EL (cell line): ENCODE measurements at places on chromosomes 16 and 17.

DNA sequence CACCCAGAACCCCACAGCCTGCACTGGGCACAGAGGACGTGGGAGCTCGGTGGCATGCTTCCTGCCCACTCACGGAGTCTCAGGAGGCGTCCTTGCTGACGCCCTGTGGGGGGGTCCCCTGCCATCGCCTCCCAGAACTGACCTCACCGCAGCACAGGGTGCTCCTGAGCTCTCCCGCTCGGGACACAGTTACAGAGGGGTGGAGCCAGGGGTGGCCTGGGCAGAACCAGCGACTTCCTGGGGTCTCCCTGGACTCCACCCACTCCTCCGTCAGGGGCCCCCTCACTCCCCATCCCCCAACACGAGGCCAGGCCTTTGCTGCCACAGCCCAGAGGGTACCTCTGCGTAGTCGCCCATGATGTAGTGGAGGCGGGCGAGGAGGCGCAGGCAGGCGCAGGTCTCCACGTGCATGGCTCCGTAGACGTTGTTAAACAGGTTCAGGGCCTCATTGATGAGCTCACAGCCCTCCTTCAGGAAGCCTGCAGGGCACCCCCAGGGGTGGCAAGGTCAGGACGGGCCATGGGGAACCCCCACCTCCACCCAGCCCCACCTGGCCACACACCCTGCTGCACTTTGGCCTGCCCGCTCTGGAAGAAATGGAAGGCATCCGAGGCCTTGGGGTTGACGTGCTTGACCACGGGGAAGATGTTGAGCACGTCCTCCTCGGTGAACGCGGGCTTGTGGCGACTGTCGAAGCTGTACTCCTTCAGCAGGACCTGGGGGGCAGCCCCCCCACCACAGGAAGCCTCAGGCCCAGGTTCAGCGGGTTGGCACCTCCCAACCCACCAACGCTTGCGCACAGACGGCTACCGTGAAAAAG, 17.8 kb downstream of the CLUH start:
- no peak for DNase-seq

GRCh38 chr16:30805370-30806169, 18.6 kb upstream of the ZNF629 start:
- DNase-seq: peak; percentile 81

GRCh38 chr17:13002761-13003453, 14.9 kb downstream of the ELAC2 start:
- DNase-seq: peak; percentile 69

DNA sequence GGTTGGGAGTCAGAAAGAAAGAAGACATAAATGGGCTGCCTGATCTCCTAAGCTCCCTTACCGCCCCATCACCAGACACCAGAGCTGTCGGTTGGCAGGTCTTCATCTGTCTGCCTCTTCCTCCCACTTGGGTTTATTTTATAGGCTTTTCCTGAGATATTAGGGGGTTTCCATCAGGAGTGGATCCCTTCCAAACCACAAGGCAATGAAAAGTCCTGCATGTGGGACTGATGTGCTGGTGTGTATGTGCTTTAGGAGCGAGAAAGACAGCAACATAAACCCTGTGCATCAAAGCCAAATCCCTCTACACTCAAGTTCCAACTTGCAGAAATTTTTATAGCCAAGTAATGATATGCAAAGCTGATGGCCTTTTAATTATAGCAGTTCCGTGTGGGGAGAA, 389.5 kb downstream of the SLC39A11 start:
- peak; percentile 61 for DNase-seq

DNA sequence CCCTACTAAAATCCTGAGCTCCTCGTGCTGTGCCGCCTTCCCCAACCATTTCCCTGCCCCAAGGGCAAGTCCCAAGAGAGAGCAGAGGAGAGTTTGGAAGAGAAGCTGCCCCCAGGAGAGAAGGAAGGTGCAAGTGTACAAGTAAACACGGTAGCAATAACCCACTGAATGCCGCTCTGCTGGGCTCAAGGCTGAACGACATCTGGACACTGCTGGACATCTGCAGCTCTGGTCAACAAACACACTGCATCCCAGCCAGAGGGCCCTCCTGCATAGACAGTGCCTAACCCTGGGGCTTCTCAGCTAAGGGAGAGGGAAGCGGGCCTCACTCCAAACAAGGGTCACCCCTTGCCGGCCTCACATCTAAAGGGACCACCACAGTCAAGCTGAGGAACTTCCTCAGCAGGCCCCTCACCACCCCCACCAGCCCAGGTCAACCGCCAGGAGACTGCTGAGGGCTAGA, 12.7 kb downstream of the JUP start:
- DNase-seq: no peak

GRCh38 chr16:60013076-60013475, 1279.0 kb upstream of the GOT2 start:
- DNase-seq: no peak

DNA sequence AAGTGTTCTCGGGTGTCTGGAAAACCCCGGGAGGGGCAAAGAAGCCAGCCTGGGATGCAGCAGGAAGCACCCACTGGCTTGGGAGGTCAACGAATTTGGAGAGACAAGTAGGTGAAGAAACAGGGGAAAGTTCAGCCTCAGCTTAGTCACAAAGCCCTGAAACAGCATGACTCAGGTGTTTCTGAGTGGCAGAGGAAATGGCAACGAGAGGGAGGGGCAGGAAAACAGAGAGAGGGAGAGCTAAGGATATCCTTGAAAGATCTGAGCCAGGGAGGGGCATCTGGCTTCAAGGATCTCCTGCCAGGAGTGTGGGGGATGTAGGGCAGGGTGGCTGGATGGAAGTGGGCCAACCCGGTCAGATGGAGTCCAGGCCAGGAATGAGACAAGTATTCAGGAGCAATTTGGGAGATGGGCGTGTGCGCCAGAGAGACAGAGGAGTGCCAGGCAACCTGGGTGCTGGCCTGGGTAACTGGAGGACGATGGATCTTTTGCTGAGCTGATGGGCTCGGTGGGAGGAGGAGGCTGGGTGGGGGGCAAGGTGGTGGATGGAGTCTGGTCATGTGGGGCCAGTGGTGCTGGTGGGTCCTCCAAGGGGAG, 27.2 kb downstream of the ABCC3 start:
- DNase-seq: peak; percentile 91

DNA sequence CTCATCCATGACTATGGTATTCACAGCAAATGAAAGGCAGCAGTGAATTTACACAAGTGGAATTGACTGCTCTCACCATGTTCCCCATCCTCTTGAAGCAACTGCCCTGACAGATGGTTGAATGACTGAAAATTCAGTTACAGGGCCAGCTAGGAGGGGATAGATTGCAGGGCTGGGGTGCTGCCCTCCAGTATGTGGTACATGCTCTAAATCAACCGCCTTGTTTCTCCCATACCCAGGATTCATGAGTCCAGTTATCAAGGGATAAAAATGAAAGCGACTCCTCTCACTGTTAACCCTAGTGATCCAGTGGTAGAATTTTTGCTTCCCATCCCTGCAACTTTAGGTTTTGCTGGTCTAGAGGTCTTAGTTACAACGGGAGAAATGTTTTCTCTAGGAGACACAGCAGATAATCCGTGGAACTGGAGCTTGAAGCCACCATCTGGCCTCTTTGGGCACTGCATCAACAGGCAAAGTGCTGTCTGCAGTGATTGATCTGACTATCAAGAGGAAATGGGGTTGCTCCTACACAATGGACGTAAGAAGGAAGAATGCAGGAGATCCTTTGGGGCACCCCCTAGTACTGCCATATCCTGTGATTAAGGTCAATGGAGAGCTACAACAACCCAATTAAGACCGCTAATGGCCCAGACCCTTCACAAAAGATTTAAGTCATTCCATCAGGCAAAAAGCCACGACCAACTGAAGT, 32.0 kb downstream of the SCPEP1 start:
- DNase-seq: peak; percentile 53

DNA sequence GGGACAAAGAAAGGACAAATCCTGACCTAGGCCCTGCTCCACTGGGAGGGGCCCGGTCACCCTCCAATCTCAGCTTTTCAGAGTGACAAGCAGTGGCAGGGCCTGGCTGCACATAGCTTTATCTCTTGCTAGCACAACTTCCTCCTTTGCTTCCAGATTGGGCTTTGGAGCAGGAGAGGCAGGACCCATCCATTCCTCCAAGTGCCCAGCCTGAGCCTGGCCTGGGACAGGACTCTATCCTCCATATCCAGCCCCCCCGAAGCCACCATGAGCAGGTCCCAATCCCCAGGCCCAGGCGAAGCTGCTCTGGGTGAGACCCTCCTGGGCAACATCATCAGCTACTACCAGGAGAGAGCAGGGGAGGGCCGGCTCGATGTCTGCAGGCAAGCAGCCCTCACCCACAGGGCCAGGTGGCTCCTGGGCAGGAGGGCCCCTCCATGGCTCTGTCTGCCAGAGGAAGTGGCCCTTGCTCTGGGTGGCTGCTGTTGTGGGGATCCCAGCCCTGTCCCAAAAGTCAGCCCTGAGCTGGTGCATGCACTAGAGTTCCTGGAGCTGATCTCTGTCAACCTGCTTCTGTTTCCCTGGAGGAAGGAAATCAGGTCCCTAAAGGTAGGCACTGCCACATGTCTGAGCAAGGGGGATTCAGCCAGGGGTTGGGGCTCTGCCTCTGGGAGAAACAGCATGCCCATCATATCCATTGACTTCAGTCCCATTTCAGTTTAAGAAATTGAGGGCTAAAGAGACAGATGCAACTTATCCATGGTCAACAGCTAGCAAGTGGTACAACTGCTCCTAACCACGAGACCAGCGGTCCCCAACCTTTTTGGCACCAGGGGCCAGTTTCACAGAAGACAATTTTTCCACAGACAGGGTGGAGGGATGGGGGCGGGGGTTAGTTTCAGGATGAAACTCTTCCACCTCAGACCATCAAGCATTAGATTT, 58.9 kb downstream of the TK2 start:
- no peak for DNase-seq

GRCh38 chr16:89171216-89172170, at the start of gene CDH15:
TSS of gene CDH15 (plus strand) at chr16:89171748. CDS start at chr16:89171832, 84 bp downstream.
- DNase-seq: peak; percentile 86

GRCh38 chr16:71364133-71364681, 5.7 kb downstream of the CALB2 start:
- DNase-seq: no peak

DNA sequence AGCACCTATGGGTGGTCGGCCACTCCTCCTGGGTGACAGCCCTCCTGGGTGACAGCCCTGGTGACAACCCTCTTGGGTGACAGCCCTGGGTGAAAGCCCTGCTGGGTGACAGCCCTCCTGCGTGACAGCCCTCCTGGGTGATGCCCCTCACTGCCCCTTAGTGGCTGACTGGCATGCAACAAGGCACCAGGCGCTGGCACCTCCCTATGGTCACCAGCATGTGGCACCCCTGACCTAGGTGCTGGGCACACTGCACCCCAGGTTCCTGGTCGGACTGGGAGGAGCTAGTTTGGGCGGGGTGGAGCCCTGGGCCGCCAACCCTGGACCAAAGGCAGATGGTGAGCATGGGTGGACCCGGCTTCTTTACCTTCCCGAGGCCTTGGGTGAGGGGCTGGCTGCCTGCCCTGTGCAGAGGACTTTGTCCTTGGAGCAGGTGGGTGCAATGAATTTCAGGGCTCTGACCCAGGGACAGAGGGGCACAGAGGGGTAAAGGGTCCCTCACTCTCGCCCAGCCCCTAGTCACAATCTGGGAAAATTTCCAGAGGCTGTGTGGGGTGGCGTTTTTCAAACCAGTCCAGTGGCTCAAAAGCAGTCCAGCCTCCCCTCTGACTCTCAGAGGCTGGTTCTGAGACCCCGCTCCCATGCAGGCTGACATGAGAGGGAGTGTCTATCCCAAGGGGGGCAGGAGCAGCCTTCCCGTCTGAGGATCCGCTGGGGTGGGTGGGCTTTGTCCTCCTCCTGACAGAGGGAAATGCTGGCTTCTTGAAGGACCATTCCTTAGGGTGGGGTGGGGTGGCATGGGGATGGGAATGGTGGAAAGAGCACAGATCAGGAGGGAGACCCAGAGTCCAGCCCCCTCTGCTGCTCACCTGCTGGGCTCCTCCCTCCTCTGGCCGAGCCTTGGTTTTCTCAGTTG, 25.9 kb upstream of the TNFRSF13B start:
- no peak for DNase-seq

GRCh38 chr16:55605754-55606336, 39.4 kb downstream of the CAPNS2 start:
- DNase-seq: no peak

DNA sequence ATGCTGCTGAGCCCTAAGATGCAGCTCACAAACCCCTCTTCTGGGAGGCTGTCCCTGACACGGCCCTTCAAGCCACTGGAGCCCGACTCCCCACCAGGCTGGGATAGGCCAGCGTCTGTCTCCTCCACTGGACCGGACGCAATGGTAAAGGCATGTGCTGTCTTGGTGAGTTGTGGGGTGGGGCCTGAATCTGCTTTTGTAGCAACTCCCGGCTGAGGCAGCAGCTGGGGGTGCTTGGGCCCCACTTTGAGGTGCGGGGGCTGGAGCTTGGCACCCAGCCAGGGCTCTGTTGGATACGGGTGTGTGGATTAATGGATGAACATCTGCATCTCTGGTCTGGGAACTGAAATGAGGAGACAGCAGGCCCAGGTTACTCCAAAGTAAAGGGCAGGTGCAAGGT, 3.5 kb upstream of the NLRC3 start:
- no peak for DNase-seq

DNA sequence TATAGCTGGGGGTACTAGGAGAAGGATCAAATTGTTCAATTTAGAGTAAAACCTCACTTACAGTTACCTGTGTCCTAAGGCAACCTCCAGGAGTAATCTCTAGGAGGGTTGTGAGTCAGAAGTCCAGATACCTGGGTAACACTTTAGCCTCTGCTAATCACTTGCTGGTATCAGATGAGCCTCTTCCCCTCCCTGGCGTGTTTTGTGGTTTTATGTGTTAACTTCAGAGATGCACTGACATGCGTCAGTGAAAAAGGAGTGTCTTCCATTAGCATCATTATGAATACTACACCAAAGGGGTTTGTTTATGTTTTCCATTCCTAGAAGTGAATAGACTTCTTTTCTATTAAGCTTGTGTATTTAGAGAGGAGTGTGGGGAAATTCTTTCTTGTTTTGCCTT, 208.2 kb downstream of the FTO start:
- DNase-seq: no peak

DNA sequence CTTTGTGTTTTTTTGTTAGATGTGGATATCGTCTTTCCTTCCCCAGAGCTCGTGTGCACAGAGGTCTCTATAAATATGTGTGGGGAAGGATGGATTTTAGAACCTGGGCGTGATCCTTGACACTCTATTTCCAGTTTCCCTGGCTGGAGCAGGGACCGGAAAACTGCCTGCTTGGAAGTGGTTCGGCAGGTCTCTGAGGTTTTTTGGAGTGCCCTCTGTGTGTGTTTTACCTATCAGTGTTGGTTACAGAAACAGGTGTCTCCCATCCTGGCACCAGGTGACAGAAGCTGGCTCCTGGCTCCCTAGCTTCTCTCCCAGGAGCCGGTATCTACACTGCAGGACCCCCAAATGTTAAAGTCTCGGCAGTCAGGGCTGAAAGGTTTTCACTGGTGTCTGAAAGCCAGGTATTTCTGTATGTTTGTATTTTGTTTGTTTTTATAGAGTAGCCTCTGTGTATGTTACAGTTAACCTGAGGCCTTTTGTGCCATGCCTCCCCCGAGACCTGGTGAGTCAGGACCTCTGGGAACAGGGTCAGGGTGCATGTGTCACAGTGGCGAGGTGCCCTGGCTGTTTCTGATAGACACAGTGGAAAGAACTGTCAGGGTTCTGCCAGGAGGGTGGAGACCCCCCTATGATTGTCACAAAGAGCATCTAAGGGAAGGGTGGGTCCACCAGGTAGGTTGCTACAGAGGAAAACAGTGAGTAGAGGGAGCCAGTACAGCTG, 31.3 kb downstream of the ZC3H18 start:
- no peak for DNase-seq
